CD4-positive, alpha-beta T cell treated with Interleukin-1 beta for 1 hour (primary cell): ENCODE measurements at places on chromosomes 1 and 21.

- DNase-seq, result no peak
These were observed 152.8 kb downstream of the FOXD2 start for GRCh38 chr1:47590523-47591225.

DNA sequence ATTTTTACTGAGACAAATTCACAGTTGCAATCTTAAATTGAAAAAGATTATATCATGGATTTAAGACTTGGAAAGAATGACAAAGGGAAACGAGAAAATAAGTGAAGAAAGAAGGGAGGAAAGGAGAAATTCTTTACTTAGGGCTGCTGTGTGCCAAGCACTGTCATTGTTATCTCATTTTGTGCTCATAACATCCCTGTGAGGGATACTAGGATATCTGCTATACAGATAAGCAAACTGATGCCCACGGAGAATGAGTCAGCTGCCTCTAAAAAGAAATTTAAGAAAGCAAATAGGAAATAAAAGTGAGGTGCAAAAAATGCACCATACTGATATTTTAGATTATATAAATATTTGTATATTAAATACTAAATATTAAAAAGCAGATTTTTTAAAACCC, 183.6 kb upstream of the NR5A2 start:
- no peak for DNase-seq

DNA sequence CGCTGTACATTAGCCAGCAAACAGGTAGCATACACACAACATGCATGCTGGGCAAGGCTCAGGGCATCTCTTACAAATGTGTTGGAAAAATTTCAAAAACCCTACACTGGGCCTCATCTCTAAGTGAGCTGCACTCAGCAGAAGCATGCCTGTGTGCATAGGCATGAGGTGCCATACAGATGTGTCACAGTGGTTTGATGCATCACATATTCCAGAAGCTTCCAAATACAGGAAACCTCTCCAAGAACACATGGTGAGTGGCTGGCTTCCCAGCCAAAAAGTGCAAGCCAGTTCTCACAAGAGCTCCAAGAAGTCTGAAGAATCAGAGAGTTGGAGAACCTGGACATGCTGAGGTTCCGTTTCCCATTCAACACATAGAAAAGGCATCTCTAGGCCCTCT, 58.3 kb downstream of the CD46 start:
- DNase-seq, result no peak

- peak; percentile 34 for DNase-seq
These were observed 13.9 kb downstream of the PLA2G2F start for GRCh38 chr1:20153000-20153418.

GRCh38 chr1:30744060-30744756, 13.4 kb downstream of the LAPTM5 start:
- DNase-seq, result peak; percentile 62

- no peak for DNase-seq
These were observed 23.1 kb downstream of the SASS6 start for GRCh38 chr1:100109554-100110066.

DNA sequence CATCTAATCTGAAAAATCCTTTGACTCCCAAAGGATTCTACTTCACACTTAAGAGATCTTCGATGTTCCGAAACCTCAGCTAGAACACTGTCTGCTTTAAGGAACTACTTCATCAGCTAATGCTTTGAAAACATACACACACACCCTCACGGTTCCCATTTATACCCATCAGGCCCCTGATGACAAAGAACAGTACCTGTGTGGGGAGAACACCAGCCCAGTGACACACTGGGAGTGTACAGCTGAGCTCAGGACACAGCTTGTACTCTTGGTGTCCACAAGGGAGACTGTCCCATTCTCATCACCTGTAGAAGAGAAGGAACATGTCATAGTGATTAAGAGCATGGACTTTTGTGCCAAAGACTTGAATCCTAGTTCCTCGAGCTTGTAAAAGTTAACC, 6.6 kb downstream of the WDR77 start:
- DNase-seq, result no peak

DNA sequence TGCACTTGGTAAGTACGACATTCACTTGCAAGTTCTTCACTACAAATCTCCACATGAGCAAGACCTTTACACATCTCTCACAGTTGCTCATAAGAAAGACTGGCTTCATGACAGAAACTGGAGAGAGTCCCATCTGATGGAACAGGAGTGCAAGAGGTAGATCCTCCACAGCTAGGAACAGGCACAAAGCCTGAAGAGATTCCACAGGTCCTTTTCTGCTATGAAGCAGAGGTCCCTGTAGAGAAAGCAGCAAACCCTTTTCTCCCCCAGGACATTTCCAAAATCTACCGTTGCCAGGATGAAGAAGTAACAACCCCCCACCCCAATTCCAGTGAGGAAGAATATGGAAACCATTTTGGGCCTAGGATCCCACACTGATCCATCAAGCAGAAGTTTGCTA, 47.3 kb downstream of the EIF4G3 start:
- DNase-seq, result no peak

GRCh38 chr1:162381383-162381782, at the start of gene C1orf226:
TSS of gene C1orf226 (plus strand) at chr1:162381728. CDS start at chr1:162381902, 174 bp downstream.
- no peak for DNase-seq

GRCh38 chr1:23357138-23357908, 12.3 kb downstream of the ZNF436 start:
- DNase-seq, result no peak

GRCh38 chr1:166906647-166907046, 30.6 kb upstream of the TADA1 start:
- DNase-seq, result no peak

- no peak for DNase-seq
These were observed 238.3 kb downstream of the HLX start for GRCh38 chr1:221117548-221117951.

DNA sequence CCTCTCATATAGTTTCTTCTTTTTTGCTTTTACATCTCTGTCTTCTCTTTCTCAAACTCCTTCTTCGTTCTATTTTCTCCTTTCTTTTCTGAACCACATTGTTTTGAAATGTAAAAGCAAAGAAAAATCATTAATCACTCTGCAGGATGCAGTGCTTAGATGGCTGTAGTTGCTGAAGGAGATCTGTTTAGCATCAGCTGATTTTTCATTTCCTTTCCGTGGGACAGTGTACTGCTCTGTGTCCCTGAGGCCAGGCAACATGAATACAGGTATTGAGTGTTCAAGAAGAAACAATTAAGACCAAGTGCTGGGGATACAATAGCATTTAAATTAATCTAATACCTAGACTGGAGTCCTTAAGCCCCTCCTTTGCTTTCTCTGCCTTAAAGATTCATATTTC, 257.2 kb upstream of the SPAG17 start:
- no peak for DNase-seq

DNA sequence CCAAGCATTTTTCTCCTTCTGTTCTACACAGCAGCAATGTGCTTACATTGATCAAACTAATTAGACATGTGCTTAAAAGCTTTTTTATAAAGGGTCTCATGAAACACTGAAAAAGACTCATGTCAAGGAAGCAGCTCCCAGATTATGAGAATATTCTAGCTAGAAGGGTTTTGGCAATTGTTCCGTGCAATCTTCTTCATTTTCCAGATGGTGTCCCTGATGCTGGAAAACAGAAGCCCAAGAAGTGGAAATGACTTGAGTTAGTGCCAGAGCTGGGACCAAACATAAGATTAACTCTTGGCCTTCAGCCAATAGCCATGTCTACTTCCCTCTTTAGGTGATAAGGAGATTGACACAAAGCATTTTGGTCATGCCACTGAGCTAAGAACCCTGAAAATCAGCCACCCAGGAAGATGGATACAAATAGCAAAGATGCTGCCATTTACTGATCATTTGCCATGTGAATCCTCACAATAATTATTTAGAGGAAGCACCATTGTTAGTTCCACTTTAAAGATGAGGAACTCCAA, 110.8 kb downstream of the MATN1 start:
- no peak for DNase-seq

DNA sequence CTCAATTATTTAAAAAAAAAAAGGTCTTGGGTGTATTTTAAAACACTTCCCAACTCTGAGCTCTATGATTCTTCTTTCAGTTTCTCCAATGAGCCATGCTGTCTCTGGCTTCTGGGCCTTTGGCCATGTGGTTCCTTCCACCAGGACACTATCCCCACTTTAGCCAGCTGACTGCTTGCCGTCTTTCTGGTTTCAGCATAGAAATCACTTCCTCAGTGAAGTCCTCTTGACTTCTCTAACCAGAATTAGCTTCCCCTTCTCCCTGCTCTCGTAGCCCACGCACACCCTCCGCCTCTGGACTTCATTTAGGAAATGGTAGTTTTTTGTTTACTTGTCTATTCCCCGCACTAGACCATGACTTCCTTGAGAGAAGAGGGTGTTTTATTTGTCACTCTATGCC, 1.1 kb upstream of the DIO1 start:
- peak; percentile 39 for DNase-seq

- DNase-seq, result no peak
These were observed 51.0 kb downstream of the KCNK2 start for GRCh38 chr1:215133532-215133931.
